ENCODE measurements at places on chromosomes 6 and 20.
A peak's percentile ranks its signal among the peaks of the same experiment; 100 is the strongest.

DNA sequence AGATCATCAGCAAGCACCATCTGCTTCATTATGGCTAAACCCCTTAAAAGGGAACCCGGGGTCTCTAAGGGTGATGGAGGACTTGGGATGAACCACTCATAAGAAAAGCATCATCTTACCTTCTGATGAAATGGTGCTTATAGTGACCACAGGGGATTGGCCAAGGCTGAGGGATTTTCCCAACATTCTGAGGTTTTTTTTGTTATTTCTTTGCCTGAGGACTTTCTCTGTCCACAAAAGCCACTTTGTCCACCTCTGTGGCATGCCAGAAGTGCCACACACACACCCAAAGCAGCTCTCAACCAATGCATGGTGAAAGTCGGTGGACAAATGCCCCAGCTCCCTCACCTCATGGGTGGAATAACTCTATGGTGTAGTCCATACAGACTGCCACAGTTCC, 79.3 kb upstream of the TOP1 start:
- no peak for DNase-seq

DNA sequence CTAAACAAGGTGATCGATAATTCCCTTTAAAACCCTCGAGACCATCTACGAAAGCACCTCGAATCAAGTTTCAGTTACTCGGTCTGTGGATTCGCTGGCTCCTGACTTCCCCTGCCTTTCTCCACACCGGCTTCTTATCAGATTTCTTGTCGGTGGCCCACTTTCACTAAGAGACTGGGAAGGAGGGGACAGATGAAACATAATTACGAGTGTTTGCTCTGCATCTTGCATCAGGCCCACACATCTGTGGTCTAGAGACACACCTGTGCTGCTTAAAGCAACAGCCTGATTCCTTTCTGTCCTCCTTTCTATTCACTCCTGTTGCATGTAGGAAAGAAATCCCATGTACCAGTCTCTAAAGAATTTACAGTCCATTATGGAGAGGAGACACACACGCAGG, 37.7 kb downstream of the INSM1 start:
- no peak for DNase-seq

DNA sequence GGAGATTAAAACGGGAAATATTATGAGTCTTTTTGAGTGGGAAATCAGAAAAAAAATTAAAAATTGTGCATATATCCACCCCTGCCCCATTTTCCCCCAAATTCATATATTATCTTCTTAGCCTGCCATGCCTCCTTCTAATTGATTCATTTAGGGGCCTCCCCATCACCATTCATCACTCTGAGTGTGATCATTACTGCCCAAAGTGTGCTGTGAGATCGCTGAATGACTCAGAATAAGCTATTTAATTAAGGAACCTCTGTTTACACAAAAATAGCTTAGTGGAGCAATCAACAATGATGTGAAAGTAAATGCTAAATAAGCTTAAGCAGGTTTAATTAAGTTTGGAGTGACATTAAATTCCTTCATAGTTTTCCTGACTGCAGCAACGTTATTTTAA, 645.5 kb downstream of the GRIK2 start:
- DNase-seq, result no peak

GRCh38 chr6:27517928-27518787, 45.3 kb upstream of the ZNF184 start:
- no peak for DNase-seq

GRCh38 chr6:75135450-75135849, 70.4 kb downstream of the COL12A1 start:
- no peak for DNase-seq

GRCh38 chr6:71287038-71287437, 1.6 kb upstream of the OGFRL1 start:
- no peak for DNase-seq

DNA sequence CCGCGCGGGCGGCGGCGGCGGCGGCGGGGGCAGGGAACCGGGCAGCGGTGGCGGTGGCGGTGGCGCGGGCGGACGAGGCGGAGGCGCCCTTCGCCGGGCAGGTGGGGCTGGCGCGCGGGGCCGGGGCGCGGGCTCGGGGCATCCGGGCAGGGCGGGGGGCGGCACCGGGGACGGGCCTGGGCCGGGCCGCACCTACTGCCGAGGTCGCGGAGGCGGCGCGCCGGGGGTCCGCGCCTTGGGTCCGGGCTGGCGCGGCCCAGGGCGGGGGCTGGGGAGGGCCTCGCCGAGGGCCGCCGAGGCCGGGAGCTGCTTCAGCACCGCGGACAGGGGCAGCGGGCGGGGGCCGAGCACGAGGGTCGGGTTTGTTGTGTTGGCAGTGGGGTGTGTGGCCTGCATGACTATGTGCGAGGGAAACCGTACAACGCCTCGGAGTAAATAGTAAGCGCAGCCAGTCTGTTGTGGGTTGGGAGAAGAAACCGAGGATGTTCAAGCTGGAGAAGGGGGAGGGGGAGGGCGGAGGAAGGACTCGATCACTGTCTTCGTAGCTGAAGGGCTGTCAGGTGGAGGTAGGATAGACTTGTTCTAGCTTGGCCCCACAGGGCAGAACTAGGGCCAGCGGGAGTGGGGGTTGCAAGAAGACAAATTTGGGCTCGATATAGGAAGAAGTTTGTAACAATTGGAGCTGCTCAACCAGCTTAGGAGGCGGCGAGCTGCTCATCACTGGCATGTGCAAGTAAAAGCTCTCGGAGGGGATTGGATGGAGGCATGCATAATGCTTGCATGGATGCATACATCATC, 593 bp downstream of the MMP24 start:
- peak; percentile 10 for DNase-seq

DNA sequence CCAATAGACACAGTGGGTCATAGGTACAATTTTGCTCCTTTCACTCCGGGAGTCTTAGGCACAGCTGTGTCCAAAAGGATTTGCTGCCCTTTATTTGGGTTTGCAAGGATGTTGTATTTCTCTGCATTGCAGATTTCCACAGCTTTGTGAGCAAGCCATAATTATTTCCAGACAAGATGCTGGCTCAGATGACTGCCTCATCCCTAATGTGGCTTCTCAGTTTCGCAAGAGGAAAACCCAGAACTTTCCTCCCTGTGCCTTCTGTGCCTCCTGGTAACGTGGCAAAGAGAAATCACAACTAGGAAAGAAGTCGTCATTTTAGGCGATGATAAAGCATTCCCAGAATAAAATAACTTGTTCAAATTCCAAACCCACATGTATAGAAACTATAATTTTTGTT, 33.7 kb downstream of the FAM50B start:
- no peak for DNase-seq

DNA sequence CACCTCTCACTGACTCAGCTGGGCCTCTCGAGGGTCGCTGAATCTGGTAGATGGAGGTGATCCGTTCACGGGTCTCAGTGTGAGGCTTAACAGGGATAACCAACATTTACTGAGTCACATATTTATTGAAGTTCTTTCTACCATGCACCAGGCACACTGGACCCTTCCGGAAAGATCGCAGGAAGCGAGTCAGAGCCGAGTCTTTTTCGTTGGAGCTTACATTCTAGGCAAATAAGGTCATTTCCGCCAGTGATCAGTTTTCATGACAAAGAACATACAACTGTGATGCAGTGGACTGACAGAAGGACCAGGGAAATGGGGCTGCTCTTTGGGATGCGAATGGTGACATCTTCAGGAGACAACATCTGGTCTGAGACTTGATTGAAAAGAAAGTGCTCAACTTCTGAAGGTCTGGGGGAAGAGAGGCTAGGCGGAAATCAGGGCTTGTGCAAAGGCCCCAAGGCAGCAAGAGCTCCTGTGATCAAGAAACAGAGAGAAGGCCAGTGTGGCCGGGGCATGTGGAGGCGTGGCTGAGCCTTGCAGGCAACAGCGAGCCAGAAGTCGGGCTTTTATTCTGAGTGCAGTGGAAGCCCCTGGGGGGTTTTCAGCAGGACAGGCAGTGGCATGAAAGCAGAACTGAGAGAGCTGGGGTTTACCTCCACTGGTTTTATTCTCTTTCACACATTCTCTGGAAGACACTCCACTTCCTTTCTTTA, 56.7 kb downstream of the APCDD1L start:
- no peak for DNase-seq
